Activated CD8-positive, alpha-beta memory T cell treated with anti-CD3 and anti-CD28 coated beads, Interleukin-2, amount 10 ng/mL, durations not matched to agents 7 days and 5 days (primary cell): ENCODE measurements at places on chromosomes 6 and 20. TPM values are rescaled to one million over a fixed set of nuclear protein-coding genes. Genes with fewer than 3 reads are reported as not detected.

GRCh38 chr6:43547222-43547621, 28.6 kb downstream of the XPO5 start:
- DNase-seq, result no peak

FOXQ1 gene
- not detected for total RNA-seq

DNA sequence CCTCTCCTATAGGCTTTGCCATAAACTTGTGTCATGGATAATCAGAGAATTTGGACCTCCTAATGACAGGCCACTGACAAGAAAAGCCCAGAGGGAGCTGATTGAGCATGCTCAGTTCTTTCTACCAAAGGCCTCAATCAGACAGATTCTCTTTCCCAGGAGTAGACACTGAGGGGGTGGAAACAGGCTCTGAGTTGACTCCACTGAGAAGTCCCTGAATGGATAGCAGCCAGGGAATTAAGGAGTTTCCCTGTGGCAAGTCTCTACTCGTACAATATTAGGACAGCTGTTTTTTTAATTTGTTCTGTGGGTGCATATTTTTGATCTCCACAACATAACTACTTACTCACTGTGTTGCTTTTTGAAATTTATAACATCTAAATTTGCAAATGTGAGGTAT, 63.3 kb downstream of the SLC16A10 start:
- DNase-seq, result no peak

GRCh38 chr6:26162399-26162798, 75.2 kb downstream of the HFE start:
- DNase-seq, result no peak

- peak; percentile 27 for DNase-seq
These were observed 182.0 kb upstream of the CST7 start for GRCh38 chr20:24766826-24767622.

GRCh38 chr20:6711951-6712649, 55.4 kb upstream of the BMP2 start:
- no peak for DNase-seq

GRCh38 chr20:48832405-48832730, 4.6 kb upstream of the PREX1 start:
- no peak for DNase-seq

DNA sequence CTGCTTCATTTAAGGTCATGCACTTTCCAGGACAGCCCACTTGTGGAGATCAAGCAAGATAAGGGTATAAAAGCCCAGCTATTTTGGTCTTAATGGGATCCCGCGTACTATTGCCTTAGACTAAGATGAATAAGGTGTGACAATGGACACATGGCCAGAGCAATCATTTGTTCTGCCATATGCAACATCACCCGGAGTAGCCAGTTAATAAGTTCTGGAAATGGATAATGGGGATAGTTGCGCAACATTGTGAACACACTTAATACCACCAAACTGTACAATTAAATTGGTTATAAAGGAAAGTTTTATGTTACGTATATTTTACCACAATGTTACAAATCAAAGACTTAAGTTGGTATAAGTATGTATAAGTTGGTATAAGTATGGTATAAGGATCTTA, 674.5 kb downstream of the HDGFL1 start:
- no peak for DNase-seq

DNA sequence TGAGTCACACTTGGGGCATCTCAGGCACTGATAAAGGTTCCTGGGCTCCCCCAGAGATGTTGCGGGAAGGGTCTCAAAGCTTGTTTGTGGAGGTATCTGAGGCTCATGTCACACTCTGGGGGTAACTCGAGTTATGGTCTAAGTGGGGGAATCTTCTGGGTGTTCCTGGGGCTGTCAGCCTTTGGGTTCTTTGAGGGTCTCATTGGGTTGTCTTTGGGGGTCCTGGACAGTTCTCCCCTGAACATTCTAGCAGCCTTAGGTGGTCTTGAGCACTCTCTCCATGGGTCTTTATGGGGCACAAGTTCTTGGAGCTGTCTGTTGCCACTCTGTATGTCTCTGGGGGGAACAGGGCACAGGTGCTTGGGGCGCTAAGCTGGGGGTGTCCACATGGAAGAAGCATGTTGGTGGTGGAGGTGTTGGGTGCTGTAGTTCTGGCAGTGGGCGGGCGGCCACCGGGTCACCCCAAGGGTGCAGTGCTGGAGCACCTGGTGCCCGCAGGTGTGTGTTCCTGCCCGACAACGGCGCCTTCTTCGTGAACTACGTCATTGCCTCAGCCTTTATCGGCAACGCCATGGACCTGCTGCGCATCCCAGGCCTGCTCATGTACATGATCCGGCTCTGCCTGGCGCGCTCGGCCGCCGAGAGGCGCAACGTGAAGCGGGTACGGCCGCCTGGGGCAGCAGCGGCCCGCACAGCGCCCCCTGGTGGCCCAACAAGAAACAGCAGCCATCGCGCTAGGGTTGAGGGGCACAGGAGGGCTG, 7.1 kb upstream of the CAPN11 start:
- DNase-seq, result peak; percentile 83

PRPH2 gene
- 0.07 TPM for total RNA-seq

DNA sequence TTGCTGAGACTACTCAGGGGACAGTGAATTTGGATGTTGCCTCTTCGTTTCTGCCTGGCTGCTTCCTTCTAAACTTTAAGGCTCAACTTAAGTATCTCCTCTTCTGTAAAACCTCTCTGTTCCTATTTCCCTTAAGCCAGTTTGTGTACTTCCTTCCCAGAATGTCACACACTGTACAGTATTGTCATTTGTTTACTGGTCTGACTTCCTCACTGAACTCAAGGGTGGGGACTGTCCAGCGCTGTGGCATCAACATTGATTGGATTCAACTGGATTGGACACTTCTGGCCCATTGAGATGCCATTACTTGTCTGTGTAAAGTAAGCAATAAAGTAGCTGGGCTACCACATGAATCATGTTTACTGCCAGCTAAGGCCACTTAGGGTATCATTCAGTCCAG, 69.7 kb downstream of the ANKS1A start:
- DNase-seq, result no peak

DNA sequence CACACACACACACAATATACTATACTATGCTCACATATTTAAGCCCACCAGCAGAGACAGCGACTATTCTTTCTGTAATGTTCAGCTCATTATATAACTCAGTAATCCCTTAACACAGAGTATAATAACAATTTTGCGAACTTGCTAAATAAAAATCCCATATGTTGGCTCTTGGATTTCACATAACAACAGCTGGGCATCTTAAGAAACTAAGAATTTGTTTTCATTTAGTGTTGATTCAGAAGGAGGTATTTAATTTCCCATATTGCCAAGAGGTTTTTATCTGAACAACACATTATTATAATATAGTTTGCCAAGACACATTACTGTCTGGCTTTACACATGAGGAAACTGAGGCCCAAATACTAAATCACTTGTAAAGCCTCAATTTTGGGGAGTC, 7.4 kb downstream of the ECT2L start:
- no peak for DNase-seq

SMPDL3A gene
- total RNA-seq, result not detected

MEI4 gene
- not detected for total RNA-seq

DNA sequence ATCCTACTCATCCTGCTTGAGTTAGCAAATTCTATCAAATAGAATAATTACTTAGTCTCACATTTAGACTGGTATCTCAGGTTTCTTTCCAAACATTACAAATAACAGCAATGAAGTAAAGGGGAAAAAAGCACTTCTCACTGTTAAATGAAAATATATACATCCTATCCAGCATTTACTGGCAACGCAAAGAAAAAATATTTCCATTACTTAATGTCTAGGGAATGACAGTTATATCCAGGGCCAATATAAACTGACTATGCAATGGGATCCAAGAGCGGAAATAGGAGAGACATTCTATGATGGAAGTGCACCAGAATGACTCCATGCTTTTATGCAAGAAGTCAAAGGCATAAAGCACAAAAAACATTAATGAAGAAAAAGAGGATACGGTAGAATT, 60.3 kb downstream of the ME1 start:
- DNase-seq, result no peak

FAM83C gene
- total RNA-seq, result not detected

HDGFL1 gene
- total RNA-seq, result not detected

GRCh38 chr6:13461307-13461706, 26.1 kb downstream of the GFOD1 start:
- DNase-seq, result no peak

- DNase-seq, result no peak
These were observed 236.5 kb downstream of the CDKAL1 start for GRCh38 chr6:20770773-20771172.

- DNase-seq, result no peak
These were observed 17.1 kb upstream of the FAM135A start for GRCh38 chr6:70396163-70396562.

DNA sequence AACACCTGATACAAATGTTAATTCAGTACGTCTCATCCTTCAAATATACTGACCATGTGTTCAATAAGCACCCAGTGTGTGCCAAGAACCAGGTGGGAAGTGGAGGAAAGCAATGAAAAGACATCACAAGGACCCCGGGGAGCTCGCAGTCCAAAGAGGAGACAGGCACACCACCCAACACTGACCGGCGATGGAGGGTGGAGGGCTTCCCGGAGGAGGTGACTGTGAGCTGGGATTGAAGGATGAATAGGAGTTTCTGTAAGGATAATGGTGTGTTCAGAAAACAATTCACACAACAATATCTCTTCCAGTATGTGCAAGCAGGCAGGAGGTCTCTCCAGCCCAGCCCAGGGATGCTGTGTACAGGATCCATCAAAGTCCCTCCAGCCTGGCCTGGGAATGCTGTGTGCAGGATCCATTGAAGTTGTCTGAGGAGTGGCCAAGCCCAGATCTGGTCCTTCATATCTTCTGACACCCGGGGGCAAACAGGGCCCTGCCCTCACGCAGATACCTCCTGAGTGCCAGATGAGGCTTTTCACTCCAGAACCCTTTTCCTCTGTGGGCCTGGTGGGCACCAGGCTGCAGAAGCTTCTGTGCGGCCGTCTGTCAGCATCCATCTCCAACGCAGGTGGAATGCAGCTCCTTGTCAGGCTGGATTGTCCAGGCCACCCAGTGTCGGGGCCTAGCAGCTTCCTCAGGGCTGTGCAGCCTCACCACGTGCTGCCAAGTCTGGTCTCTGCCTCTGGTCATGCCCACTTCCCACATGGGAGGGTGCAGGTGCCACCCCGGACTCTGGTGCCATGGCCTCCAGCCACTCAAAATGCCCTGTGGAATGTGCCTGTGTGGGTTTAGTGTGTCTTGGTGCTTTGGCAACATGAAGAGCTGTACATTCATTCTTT, 36.3 kb downstream of the DLL1 start:
- DNase-seq, result no peak

OTOR gene
- not detected for total RNA-seq

- DNase-seq, result no peak
These were observed 952 bp upstream of the TAAR6 start for GRCh38 chr6:132569170-132569569.

GRCh38 chr6:81772741-81773140, 20.3 kb upstream of the TENT5A start:
- no peak for DNase-seq

GRCh38 chr6:24689964-24690363, 23.1 kb downstream of the ACOT13 start:
- no peak for DNase-seq

DNA sequence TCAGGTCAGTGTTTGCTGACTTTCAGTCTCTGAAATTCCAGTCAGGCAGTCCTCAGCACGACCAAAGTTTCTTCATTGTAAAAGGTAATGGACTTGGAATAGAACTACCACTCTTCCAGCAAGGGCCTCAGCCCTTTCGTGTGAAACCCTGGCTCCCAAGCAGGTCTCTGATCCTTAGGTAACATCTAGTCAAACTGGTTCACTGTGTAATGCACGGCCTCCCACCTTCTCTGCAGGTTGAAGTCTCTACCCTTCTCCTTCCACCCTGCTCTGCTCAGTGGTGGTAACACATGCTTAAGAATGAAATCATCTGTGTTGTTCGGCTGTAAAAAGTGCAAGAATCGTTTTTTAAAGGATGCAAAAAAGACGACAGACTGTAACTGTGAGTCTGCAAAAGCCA, 287.2 kb upstream of the POU3F2 start:
- DNase-seq, result no peak
